ENCODE measurements at places on chromosomes 16 and 17.

GRCh38 chr16:72940886-72941285, 107.0 kb downstream of the ZFHX3 start:
- no peak for DNase-seq

DNA sequence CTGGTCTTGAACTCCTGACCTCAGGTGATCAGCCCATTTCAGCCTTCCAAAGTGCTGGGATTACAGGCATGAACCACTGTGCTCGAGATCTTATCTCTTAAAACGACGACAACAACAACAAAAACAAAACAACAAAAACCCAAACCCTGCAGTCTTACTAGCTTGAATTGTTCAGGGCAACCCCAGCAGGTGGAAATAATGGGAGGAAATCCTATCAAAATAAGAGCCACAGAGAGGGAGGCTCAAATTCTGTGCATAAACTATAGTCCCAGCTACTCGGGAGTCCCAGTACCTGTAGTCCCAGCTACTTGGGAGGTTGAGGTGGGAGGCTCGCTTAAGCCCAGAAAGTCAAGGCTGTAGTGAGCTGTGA, 16.5 kb upstream of the ATP6V0A1 start:
- no peak for DNase-seq

GRCh38 chr17:1644493-1645206, 882 bp downstream of the SCARF1 start:
- DNase-seq: no peak

- DNase-seq: no peak
Observed at GRCh38 chr16:65200857-65201256, 79.0 kb upstream of the CDH11 start.

GRCh38 chr16:78638371-78638770, 538.9 kb downstream of the WWOX start:
- DNase-seq: peak; percentile 9

DNA sequence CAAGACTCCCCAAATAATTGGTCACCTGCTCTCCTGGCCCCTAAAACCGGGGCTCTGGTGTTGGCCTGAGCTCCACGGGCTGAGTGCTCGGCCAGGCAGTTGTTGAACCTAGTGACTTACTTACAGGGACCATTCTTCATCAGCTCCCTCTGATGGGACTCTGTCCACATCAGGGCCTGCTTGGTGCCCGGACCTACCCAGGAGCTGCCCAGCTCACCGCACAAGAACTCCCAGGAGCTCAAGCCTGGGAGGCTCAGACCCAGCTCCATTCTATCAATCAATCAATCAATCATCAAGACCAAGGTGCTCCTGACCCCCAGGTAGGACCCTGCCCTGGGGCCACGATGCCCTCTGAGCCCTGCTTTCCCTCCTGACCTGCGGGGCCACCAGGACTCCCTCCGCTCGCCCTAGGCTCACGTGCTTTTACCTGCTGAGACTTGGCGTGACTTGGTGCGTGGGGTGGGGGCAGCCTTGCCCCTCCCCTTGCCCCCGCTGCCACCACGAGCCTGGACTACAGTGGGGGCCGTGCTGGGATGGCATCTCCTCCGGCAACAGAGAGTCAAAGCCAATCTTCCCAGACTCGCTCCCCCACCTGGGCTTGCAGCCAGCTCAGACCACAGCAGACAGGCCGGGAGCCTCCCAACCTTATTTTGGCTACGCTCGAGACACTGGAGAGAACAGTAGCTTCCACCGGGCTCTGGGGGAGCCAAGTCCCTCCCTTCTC, 15.7 kb downstream of the IL34 start:
- DNase-seq: no peak

- DNase-seq: no peak
Observed at GRCh38 chr17:1181753-1182137, 2.0 kb upstream of the ABR start.

- no peak for DNase-seq
Observed at GRCh38 chr17:76682296-76682695, 28.5 kb downstream of the MXRA7 start.

DNA sequence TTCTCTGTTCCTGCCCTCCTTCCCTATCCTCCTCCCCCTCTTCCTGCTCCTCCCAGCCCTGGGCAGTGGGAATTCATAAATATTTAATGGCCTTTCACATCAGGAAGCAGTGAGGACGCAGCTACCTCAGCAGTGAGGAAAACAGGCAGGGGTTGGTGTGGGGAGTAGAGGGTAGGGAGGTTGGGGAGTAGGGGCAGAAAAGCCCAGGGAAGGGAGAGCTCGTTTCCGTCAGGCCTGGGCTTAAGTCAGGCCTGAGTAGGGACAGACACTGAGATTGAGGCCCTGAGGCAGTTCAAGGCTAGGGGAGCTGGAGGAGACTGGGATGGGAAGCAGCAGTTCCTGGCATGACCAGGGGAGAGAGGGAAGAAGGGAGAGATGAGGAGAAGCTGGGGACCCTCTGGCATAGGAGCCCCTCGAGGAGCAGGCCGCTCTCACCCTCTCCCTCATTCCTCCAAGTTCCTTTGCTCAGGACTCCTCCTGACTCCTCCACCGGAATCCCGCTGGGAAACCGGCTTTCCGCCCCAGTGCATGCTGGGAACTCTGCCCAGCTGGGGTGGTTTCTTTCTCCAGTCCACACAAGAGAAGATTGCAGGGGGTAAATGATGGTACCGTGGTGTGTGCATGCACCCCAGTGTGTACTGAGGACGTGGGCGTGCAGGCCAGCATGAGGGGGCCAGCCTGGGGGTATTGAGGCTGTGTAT, 6.2 kb downstream of the SAMD14 start:
- DNase-seq: no peak

- DNase-seq: no peak
Observed at GRCh38 chr16:3948378-3948995, 68.0 kb upstream of the CREBBP start.

DNA sequence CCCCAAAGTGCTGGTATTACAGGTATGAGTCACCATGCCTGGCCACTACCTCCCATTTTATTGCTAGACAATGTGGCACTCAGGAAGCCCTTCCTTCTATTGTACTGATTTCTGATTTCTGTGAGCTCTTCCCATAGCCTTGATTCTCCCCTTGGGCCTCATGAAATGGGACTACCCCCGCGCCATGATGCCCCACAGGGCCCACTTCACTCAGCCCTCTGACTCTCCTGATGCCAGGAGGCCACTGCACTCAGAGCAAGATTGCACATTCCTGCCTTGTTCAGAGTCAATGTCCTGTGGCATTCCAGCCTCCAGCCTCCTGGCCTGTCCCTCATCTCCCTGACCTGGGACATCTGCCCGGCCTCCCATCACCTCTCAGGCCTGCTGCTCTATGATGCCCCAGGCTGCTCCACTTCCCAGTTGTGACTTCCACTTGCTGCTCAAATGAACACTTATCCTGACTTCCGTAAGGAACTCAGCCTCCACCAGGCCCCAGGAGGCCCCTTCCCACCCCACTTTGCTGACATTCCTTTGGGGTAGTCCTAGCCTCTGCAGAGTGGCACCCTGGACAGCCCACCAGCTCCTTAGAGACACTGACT, 66.6 kb upstream of the KSR1 start:
- no peak for DNase-seq

DNA sequence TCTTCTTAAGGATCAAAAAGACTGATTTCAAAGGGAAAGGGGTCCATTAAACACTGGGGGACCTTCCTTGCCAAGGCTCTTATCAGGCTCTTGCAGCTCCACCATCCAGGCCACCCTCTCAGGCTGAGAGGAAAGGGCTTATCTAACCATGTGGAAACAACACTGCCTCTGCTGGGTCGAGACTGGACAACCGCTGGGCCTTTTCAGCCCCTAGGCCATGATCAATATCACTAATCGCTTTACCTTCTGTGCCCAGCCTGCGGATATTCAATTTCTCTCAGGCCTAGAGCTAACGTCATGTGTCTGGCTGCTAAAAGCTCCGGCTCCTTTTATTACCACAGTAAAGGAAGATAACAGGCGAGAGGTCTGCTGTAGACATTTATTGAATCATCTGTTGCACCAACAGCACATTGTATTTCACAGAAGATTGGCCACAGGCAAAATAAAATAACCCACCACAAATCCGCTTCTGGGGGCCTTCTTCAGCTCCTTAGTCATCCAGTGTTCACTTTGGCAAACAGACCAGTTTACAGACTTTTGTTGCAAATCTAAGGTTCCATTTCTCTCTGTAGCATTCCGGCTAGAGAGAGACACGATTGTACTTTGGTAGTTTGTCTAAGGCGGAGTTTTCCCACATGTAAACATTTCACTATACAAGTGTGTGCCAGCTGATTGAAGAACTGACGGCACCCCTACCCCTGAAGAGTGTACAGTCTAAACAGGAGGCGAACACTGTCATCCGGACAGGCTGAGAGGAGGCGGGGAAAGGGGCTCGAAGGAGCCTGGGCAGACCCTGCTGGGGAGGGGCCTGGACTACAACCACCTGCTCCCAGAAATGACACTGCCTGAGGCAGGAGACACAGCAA, 13.9 kb downstream of the CYB561 start:
- DNase-seq: no peak

DNA sequence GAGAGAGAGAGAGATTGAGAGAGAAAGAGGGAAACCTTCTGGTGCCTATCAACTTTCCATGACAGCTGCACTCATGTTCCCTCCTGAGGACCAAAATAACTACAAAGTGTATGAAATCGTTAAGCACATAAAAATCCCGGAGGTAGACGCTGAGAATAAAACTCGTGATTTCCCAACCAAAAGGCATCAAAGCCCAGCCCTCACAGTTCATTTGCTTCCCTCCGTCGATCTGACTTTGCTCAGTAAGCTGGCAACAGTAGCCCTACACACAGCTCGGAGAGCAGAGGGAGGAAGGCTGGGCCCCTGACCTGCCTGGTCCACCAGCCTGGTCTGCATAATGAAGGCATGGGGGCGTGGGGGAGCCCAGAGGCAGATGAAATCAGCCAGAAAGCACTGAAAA, 273.9 kb upstream of the ZFHX3 start:
- DNase-seq: no peak

DNA sequence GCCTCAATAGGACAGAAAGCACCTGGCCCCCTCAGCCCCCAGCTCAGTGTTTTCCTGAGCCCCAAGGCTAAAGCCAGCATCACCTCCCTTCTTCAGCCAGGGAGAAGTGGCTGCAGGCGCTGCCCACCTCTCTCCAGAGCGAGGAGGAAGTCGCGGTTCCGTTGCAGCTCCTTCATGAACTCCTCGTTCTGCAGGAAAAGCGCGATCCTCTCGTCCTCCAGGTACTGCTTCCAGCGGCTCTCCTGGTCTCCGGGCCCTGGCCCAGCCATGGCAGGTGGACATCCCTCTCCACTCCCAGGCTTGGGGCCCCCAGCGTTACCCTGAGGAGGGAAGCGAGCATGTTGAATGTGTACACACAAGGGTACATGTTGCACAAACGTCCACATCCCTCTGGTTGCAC, 22.7 kb upstream of the MRPS23 start:
- no peak for DNase-seq

DNA sequence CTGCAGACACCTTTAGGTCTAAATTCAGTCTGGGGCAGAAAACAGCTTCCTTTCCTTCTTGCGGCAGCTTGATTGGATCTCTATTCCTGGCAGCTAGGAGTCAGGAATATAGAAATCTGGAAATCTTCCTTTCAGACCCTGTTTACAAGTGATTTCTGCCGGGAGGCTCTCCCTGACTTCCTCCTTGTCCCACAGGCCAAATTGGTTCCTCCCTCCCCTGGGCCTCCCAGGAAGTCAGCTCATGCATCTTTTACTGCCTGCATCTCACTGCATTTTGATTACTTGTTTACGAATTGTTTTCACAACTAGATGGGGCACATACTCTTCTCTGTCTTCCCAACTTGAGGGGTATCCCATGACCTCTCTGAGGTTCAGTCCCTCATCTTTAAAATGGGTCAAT, 206.3 kb downstream of the MAF start:
- no peak for DNase-seq

DNA sequence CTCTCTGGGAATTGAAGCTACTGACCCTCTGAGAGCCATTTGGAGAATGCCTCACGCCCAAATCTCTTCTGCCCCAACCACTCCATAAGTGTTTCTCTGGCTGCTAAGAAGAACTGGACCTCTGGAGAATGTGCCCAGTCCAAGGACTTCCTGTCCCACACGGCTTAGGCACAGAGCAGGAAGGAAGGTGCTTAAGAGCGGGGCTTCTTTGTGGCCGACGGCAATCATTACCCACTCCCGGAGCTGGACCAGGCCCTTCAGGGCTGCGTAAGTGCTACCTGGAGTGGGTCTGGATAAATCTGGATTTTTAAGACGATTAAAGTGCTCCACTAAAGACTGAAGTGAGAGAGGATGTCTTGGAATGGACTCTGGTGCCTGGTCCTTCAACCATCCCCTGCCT, 1.8 kb downstream of the CCDC42 start:
- no peak for DNase-seq

- DNase-seq: no peak
Observed at GRCh38 chr16:15650698-15651171, 690 bp downstream of the NDE1 start.

- no peak for DNase-seq
Observed at GRCh38 chr17:78438694-78439325, 60.4 kb downstream of the PGS1 start.

- no peak for DNase-seq
Observed at GRCh38 chr16:61780161-61780560, 256.1 kb downstream of the CDH8 start.

DNA sequence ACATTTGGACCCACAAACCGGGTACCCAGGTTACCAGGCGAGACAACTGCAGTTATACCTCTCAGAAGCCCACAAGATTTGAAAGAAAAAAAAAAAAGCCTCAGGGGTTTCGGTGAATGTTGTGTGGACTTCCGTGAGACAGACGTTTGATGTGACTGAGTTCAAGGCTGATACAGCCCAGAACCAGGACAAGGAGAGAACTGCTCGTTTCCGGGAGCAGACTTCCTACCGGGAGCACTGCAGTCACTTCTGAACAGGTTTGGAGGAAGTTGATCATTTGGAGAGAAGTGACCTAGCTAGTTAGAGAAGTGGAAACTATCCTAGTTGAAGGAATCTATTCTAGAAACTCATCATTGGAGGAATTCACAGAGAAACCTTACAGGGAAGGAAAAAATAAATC, 847 bp downstream of the CKLF start:
- no peak for DNase-seq

DNA sequence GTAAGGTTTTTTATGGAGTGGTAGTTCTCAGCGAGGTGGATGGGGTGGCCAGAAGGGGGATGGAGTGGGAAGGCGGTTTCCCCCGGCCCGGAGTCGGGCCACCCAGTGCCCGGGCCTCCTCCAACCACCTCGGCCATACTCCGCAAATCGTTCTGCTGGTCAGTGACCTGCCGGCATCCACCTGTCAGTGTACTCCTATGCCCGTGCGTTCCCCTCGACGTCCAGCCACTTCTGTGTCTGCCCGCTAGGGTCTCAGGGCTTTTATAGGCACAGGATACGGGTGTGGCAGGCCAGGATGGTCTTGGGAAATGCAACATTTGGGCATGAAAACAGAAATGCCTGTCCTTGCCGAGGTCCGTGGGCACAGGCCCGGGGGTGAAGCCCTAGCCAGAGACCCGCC, 19.3 kb upstream of the ASGR2 start:
- DNase-seq: no peak

DNA sequence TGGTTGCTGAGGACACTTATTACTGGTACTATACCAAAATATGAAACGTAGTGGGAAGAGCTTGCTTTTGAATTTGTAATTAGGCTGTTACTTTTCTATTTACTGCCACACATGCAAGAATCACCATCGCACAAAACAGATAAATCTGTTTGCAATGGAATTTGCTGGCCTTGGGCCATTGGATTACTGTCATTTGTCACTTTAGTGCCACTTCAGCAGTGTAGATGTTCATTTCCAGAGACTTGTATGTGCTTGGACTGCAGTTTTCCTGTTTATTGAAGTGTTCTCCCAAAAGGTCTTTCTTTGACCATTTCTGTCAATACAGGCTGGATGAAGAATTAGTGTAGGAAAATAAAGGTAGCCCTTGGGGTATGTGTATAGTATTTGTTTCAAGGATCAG, 4.5 kb downstream of the USP10 start:
- DNase-seq: no peak

Measured in NCI-H774 (cell line).